ENCODE measurements at places on chromosomes 4 and X. TPM values are rescaled to one million over a fixed set of nuclear protein-coding genes. Genes with fewer than 3 reads are reported as not detected.

PDE6B gene
- 1.2 TPM for total RNA-seq

MSX1 gene
- total RNA-seq, result 5.3 TPM

GAGE13 gene
- total RNA-seq, result not detected

ADGRG4 gene
- total RNA-seq, result not detected

UGT2B28 gene
- total RNA-seq, result not detected
